Left renal pelvis (tissue), 4 donors: ENCODE measurements at places on chromosomes 4 and X. TPM values are rescaled to one million over a fixed set of nuclear protein-coding genes. Genes with fewer than 3 reads are reported as not detected.

GRCh38 chrX:51456246-51456645 is 40.1 kb downstream of the NUDT11 start:
- DNase-seq = no peak

- no peak for DNase-seq
Measured at GRCh38 chrX:103211012-103211715, 3.7 kb upstream of the BEX4 start.

- no peak for DNase-seq
Measured at GRCh38 chr4:109414938-109415337, 18.7 kb upstream of the SEC24B start.

GRCh38 chr4:83560523-83560922 is 24.6 kb downstream of the GPAT3 start:
- DNase-seq = no peak

DNA sequence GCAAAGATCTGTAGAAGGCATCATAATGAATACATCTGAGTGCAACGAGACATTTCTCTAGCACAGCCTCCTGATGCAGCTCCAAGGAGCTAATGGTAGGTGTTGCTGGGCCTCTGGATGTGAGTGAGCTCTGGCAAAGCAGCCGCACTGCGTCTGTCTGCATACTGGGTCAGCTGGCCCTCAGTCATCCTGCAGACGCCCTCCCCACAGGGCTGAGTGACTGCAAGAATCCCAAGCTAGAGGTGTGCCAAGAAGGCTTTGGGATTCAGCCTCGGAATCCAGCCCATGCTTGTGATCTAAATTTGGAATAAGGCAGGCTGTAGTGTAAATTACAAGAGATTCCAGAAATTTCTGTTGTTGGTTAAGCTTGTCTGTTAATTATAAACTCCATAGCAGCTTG is 18.5 kb downstream of the HERC3 start:
- DNase-seq = no peak

The PPP2R2C gene
- polyA plus RNA-seq = 0.40 TPM

The MAGEB10 gene
- polyA plus RNA-seq = not detected

The MAOB gene
- 37.8 TPM for polyA plus RNA-seq

The INTU gene
- polyA plus RNA-seq = 23.5 TPM
